ENCODE measurements at places on chromosomes 12 and 14.

DNA sequence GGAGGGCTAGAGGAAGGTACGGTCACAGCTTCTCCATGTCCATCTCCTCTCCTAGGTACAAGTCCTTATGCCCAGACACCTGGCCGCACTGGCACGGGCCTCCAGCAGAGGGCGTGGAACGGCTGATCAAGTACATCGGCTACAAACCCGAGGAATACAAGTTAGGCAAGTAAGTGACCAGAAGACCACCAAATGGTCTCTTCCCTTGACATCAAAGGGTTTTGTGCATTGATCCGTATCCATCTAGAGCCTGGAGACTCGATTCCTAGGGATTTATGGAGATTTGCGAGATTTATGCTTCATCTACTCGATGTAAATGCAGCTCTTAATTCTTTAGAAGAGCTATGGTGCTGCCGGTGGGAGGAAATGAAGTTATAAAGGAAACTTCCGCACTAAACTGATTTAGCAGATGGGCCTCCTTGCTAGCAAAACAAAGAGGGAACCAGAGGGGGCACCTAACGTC lies 44.2 kb downstream of the KCTD10 start:
- peak; percentile 38 for DNase-seq

- DNase-seq, result no peak
Observed at GRCh38 chr14:98177551-98177950, 1094.4 kb downstream of the BCL11B start.

DNA sequence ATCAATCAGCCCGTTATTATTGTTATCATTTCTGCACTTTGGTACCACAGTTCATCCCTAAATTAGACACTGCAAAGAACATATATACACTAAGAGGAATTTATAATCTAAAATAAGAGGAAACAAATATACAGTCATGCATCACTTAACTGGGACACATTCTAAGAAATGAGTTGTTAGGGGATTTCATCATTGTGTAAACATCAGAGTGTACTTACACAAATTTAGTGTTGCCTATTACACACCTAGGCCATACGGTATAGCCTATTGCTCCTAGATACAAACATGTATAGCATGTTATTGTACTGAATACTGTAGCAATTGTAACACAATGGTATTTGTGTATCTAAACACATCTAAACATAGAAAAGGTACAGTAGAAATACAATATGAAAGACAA lies 190.5 kb downstream of the BMP4 start:
- DNase-seq, result no peak

GRCh38 chr12:3405821-3406220 lies 85.2 kb upstream of the PRMT8 start:
- no peak for DNase-seq

GRCh38 chr12:53990311-53991076 lies 5.5 kb downstream of the HOXC10 start:
- no peak for DNase-seq

- no peak for DNase-seq
Observed at GRCh38 chr14:33563191-33563900, 387.5 kb downstream of the EGLN3 start.

DNA sequence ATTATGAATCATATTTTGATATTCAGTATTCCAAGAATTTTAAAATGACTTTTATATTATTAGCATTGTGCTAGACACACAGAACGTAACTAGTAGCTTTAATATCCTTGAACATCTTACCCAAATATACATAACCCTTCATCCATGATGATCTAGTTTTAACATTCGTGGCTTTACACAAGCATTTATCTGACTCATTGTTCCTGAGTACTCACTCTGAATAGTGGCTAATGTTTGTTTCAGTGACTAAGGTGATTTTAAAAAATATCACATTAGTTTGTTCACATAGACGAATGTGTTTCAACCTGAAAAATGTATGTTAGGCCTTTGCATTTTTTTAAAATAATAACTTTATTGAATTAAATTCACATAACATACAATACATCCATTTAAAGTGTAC lies 80.0 kb upstream of the PTPRQ start:
- DNase-seq, result no peak

GRCh38 chr12:101685092-101685491 lies 12.3 kb upstream of the CHPT1 start:
- no peak for DNase-seq

DNA sequence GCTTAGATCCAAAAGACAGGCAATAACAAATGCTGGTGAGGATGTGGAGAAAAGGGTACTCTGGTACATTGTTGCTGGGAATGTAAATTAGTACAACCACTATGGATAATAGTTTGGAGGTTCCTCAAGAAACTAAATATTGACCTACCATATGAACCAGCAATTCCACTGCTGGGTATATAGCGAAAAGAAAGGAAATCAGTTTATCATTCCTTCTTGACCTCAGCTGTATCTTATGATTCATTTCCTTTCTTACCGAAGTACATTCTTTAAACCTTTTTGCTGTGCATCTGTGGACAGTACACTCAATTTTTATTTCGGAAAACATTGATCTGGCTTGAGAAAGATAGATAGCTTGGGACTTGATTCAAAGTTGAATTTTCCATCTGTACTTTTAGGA lies 183.2 kb upstream of the LRFN5 start:
- DNase-seq, result no peak

- no peak for DNase-seq
Observed at GRCh38 chr12:103997286-103997900, 31.7 kb downstream of the TDG start.

DNA sequence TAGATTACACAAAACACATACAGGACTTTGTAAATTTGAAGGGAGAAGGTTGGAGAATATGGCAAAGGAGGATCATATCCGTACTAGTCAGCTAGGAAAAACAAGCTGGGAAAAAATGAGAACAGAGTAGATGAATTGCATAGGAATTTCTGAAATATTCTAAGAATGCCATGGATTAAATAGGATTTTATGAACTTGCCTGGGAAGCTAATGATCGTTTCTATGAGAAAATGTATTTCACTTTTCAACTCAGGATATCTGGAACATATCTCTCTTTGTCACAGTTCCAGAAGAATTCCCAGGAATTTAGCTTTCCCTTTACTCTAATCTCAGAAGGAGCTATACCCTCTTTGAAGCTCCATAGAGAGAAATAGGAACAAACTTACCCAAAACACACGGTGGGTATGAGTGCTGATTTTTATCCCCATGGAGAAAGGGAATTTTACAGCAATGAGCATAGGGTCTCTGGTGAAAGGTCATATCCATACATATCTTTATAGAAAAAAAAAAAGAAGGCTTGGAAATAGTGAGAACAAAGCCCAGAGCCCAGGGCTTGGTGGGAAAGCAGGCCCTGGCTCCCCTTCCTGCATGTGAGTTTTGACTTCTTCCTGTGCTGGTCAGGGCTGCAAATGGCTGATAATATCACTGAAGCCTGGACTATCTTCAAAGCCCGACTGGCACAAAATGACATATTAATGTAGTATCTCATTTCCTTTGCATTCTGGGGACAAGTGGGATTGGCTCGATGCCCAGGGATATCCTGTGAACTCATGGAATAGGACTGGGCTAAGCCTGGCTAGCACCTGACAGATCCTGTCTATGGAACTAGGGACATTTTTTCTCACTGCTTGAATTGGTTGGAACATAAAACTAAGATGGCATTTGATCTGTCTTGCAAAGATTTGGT lies 136.3 kb downstream of the AEBP2 start:
- no peak for DNase-seq

- DNase-seq, result no peak
Observed at GRCh38 chr12:59375633-59376032, 220.2 kb upstream of the SLC16A7 start.

DNA sequence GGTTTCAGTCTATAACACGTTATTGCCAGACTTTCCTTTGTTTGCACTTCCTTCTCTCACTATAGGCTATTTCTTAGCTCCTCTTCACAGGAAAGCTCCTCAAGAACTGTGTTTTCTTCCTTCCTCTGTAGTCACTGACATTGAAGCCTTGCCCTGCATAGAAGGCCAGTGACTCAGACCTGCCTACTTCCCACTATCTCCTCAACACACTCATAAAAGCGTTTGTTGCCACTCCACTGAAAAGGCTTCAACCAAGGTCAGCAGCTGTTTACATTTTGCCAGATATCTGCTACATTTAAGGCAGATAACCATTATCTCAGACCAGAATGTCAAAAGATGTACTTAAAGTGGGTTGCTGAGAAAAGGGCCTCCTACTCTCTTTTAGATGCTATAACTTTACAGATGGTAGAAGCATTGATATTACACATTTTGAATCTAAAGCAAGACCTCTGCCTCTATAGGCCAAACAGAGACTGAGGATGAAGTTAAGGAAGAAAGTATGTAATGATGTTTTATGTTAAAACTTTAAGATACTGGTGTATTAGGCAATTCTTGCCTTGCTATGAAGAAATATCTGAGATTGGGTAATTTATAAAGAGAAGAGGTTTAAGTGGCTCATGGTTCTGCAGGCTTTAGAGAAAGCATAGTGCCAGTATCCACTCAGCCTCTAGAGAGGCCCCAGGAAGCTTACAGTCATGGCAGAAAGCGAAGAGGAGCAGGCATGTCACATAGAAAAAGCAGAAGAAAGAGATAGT lies 233.3 kb upstream of the FLRT2 start:
- DNase-seq, result no peak

DNA sequence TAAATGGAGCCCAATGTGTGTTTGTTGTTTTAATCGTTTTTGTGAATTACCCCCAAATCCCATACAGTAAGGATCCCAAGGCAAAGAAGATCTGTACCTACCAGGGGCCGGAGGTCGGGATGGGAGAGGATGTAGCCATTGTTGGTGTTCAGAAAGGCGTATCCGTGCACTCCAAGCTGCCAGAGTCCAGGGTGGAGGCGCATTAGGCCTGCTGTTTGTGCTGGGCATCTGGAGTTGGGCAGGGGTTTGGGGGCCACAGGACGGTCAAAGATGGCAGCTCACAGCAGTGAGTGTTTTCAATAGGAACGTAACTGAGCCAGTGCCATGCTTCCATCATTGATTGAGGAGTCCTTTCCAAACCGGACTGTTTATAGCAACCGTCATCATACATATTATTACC lies 40.2 kb downstream of the CACNA2D4 start:
- DNase-seq, result no peak

DNA sequence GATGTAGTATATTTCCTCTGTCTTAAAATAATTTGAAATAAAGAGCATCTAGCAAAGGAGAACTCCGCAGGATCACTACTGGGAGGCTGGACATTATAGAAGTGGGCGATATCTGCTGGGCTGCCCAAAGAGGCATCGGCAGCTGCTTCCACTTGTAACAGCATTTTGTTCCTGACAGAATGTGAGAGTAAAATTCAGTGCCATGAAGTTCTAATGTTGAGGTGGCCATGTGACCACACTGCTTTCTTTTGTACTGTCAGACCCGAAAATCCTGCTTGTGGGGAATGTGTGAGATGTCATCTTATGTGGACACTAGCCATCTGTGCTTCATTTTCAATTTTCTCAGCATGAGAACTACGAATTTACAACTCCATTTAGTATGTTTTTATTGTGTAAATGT lies 151.9 kb downstream of the ACSS3 start:
- DNase-seq, result no peak

DNA sequence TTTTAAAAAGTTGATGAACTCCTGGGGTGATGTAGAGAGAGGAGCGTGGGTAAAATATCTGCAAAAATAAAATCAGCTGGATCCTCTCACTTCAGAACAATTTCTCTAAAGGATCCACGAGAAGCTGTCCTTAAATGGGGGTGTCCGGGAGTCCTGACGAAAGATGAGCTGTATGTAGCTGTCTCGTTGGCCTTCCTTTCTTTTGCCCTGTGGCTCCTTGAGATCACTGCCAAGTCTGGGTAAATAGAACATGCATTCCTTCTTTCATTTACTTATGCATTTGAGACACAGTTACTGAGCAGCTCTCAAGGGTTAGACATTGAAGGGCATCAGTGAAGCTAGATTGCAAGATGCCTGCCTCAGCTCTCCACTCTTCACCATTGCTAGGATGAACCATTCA lies 35.2 kb upstream of the TXNRD1 start:
- no peak for DNase-seq

GRCh38 chr14:68806526-68807147 lies 13.8 kb upstream of the ZFP36L1 start:
- no peak for DNase-seq

DNA sequence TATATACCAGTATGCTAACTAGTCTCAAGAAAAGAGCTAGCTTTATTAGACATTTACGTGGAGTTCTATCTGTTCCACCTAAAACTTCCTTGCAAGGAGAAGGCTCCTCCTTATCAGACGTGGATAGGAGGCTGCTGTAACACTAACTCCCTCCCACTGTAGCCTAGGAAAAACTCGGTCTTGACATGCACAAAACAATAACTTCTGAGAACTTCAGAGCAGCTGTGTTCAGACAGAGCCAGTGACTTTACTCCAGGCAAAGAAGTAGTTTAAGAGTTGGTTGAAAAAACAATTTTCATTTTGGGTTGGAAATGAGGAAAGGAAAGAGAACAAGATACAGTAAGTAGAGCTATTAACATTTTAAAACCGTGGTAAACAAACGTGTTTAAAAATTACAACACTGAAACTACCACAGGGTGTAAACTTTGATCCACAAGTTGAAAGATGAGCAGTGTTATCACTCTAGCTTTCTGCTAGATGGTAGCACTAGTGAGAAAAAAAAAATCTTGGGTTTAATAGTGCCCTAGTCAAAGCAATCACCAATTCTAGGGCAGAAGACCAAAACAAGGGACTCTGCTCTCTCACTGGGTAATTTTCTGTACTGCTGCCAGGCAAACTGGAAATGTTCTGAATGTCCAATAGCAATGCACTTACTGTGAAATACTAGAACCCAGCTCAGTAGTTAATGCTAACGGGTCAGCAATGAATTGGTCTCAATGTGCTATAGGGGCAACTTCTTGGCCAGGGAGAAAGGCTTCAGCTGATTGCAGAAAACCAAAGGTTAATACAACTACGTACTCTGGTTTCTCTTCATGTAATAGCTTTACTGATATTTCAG lies 2.4 kb downstream of the ATF7 start:
- no peak for DNase-seq

DNA sequence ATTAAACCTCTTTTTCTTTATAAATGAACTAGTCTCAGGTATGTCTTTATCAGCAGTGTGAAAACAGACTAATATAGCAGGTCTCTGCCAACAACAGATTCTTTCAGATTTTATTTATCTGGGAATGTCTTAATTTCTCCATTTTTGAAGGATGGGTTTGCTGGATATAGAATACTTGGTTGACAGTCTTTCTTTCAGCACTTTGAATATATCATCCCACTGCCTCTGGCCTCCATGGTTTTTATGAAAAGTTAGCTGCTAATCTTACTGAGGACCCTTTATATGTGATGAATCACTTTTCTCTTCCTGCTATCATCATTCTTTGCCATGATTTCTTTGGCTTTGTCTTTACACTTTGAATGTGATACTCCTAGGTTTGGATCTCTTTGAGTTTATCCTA lies 148.0 kb downstream of the ANO6 start:
- DNase-seq, result no peak

GRCh38 chr14:65533736-65534404 lies 121.3 kb downstream of the FUT8 start:
- no peak for DNase-seq

- no peak for DNase-seq
Observed at GRCh38 chr12:32360956-32361355, 38.4 kb upstream of the FGD4 start.

GRCh38 chr14:69610874-69611171 lies 573 bp upstream of the SUSD6 start:
- DNase-seq, result no peak

DNA sequence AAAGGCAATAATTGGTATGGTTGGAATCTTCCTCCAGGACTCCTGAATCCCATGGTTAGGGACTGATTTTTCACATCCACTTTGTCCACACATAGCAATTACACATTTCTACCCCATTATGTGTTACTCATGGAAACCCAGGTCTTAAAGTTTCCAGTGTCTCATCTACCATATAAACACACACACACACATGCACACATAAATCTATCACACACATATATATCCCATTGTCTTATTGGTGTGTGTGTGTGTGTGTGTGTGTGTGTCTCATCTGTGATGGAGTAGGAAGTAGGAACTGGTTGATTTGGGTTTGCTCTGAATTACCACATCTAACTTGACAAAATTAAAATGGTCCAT lies 525.4 kb downstream of the FUT8 start:
- no peak for DNase-seq

Measured in stimulated activated CD8-positive, alpha-beta memory T cell treated with anti-CD3 and anti-CD28 coated beads, Interleukin-7, amount 100 ng/mL, for 1 hour (primary cell).